Activated CD8-positive, alpha-beta memory T cell treated with anti-CD3 and anti-CD28 coated beads for 4 hours (primary cell): ENCODE measurements at places on chromosomes 6 and 20.

DNA sequence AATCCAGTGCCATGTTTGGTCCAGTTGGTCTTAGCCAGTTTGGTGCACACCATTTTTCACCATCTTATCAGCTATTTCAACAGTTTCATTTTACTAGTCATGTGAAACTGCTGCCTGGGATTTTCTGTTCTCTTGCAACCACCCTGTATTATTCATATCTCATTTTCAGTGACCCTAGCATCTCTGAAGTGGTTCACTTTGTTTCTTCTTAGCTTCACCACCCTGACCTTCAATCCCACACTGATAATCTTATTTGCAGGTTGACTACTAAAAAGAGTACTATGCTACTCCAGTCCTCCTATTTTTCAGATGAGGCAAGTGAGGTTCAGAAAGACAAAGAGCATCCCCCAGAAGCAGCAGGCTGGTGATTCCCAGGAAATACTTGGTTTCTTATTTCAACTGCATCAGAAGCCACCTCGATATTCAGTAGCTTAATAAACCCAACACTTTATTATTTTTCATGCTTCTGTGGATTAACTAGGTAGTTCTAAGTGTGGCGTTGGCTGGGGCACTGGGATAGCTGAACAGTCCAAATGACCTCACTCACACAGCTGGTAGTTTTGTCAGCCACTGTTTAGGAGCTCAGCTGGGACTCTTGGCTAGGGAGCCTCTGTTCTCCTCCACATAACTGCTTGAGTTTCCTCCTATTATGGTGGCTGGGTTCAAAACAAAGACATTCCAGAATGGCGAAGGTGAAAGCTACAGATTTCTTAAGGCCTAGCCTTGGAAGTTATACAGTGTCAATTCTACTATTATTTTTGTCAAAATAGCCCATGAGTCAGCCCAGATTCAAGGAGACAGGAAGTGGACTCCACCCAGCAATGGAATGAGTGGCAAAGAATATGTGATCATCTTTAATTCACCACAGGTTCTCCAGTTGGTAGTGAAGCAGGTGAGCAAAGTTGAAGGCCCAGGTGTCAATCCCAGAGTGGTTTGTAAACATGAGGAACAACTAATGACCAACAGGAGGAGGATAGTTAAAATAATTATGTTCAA, 40.6 kb downstream of the BPIFB4 start:
- DNase-seq, result no peak

DNA sequence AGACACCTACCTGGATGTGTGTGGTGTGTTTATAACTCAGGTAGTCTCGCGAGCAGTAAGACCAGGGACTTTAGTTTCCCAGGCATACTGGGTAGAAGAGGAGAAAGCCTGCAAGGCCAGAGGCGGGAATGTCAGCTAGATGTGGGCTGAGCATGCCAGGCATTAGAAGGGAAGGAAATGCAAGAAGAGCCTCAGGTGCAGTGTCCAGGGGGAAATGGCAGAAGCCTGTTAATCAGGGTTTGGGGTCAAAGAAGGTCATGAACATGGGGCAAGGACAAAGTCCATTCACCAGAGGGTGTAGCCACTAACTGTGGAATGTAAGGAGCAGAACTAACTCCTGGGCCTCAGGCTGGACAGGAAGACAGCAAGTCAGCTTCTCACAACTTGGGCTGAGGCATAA, 305.0 kb downstream of the SMOC2 start:
- DNase-seq, result no peak

- no peak for DNase-seq
Measured at GRCh38 chr6:167428664-167429333, 103.9 kb downstream of the TTLL2 start.

- DNase-seq, result no peak
Measured at GRCh38 chr6:63352069-63352543, 32.3 kb upstream of the LGSN start.

GRCh38 chr6:74976701-74977100, 229.2 kb downstream of the COL12A1 start:
- DNase-seq, result no peak

GRCh38 chr6:25257686-25258348, 21.4 kb upstream of the CARMIL1 start:
- no peak for DNase-seq

GRCh38 chr6:163260111-163260895, 154.2 kb upstream of the QKI start:
- no peak for DNase-seq

DNA sequence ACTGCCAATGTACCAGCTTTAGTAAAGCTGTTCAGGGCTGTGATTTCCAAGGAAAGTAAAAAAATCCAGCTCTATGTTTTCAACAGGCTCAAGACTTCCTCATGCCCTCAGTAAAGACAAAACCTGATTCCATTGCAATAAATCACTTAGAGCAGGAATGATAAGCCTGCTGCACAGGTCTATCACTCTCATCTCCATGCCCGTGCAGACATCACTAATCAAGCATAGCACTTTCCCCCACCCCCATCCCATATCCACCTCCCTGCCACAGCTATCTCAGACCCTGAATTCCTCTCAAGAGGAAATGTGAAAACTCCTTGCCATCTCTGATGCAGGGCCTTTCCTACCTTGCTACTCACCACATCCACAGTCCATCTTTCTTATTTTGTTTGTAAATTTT, 554.9 kb downstream of the MAFB start:
- no peak for DNase-seq

DNA sequence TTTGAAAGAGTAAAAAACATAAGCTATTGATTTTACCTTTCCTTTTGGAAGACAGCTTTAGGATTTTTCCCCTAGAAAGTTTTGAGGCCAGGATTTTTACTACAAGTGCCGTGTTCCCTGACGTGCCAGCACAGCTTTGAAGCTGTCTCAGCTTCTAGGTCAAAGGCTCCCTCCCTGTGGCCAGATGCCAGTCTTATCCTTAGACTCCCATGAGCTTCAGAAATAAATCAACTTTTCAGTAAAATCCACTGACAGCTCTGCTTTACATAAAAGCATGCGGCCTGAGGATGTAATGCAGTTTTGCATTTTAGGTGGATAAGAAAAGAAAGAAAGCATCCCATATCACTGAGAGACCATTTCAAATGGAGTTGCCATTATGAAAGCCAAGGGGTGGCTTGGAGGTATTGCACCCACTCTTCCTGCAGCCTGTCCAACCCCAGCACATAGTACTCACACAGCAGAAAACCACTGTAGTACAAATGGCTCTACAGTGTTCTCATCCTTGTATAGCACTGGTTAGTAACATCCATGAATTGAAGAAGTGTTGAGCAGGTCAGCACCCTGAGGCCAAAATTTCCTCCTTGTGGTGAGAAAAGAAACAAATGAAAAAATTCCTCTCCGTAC, 15.2 kb upstream of the ATXN1 start:
- DNase-seq, result no peak

DNA sequence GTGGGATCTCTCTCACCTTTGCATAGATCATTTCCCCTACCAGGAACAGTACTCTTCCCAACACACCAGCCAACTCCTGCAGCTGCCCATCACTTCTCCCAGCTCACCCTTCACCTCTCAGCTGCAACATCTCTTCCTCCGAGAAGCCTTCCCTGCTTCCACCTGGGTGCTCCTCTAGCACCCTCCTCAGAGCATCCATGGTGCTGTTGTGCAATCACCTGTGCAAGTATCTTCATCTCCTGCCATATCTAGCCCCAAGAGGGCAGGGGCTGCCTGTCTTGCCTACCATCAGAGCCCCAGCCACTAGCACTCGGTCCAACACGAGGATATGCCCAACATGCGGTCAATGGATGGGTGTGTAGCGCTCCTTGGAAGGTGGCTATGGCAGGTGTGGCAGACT, 75.8 kb downstream of the BANF2 start:
- no peak for DNase-seq

DNA sequence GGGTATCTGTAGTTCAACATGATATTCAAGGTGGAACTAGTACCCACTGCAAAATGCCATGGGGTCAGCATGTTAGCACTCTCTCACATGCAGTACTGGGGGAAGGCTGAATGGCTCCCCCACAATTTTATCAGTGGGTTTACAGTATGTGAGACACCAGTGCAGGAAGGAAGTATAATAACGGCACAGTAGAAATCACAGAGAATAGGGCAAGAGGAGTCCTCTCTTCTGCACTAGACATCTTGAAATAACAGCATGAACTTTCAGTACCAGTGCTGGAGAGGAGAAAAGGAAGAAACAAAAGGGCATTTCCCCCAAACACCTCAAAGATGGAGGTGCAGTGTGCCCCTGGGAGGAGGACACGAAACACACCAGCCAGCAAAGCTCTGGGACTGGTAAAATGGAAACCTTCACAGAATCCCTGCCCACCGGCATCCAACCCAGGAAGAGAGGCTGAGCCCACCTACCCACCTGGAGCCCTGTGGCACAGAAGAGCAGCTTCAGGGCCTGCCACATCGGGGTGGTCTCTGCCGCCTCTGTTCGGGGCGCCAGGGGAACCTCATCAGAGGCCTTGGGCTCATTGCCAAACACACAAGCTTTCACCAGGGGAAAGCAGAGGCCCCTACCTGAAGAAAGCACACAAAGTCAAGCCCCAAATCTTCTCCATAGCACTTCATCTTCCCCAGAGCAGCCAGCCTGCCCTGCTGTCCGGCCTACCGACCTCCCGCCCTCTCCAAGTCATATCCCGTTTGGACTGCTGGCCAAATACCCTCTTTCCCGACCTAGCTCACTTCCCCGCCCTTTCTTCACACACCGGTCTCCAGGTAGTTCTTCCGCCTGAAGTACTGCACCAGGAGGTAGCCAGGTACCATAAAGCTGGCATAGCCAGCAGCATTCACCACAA, 1.2 kb downstream of the SLC35B2 start:
- no peak for DNase-seq

- DNase-seq, result no peak
Measured at GRCh38 chr20:38225240-38225899, 35.2 kb downstream of the KIAA1755 start.

DNA sequence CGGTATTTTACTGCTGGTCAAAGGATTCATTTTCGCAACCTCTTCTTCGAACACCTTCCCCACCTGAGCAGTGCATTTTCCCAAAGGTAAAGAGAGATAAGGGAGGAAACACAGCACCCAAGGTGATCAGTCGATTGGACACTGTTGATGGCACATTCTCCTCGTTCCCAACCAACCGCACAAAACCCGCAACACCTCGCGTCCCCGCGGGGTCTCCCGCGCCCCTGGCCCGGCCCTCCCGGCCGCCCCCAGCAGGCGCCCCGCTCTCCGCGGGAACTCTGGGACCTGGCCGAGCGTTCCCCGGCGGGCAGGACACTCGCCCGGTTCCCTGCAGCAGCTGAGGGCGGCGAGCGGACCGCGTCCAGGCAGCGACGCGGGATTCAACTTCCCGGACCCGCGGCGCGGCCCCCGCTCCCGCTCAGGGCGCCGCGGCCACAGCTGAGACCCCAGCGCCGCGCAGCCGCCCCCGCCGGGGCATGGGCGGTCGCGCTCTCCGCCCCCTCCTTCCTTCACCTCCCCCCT, 506 bp downstream of the RGS17 start:
- DNase-seq, result no peak

GRCh38 chr20:8709627-8710026, 359.3 kb upstream of the PLCB4 start:
- no peak for DNase-seq

DNA sequence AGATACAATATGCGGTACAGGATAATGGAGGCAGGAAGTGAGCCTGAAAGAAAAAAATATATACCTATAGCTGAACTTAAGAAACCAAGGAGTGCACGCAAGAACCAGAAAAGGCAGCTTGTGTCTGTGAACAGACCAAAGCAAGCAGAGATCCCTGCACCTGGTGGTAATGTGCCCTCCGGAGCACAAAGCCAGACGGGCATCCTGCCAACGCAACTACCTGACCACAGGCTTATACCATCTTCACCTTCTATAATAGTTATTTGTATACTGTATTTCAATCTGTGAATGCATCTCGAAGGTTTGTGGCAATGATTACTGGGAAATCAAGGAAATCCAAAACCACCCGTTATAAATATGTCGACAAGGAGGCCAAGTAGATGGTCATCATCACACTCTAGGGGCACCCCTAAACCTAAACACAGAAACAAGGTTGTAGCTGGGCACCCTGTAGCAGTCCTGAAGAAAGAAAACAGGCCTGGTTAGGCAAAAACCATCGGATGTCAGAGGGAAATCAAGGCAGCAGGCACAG, 801 bp downstream of the FBXL4 start:
- no peak for DNase-seq

GRCh38 chr20:38973107-38973506, 11.0 kb downstream of the DHX35 start:
- DNase-seq, result no peak

GRCh38 chr6:150417899-150418826, 49.4 kb downstream of the IYD start:
- no peak for DNase-seq

DNA sequence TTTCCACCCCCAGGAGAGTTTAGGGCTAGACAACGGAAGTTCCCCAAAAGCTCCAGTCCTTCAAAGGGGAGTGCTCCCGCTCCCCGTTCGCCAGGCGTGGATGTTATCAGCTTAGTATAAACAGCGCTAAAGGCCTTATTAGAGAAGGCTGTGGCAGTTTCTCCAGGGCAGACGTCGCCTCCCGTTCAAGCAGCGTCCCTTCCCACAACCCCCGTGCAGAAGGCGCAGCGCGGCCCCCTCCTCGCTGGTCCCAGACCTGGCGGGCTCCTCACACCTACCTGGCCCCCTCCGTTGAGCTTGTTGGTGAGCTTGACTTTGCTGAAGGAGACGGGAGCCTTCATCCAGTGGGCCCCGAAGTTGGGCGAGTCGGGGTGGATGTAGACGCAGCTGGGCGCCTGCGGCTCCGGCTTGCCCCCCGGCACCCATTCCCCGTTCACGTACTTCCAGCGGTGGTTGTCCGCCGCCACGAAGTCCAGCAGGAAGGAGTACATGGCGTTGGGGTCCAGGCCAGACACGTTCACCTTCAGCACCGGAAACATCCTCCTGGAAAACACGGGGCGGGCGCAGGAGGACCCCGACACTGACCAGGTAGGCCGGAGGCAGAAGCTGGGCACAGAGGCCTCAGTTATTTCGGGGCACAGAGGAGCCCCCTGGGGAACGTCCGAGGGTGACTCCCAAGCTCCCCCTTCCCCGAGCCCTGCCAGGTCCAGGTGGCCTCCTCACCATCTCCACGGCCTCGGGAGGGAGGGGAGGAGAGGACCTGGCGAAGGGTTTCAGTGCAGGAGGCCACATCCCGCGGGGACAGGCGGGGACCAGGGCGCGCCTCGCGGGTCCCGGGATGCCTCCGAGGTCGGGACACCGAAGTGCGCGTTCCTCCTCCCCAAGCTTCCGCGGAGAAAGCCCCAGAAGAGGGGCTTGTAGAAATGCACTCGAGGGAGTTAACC, 1.1 kb downstream of the TBXT start:
- no peak for DNase-seq

DNA sequence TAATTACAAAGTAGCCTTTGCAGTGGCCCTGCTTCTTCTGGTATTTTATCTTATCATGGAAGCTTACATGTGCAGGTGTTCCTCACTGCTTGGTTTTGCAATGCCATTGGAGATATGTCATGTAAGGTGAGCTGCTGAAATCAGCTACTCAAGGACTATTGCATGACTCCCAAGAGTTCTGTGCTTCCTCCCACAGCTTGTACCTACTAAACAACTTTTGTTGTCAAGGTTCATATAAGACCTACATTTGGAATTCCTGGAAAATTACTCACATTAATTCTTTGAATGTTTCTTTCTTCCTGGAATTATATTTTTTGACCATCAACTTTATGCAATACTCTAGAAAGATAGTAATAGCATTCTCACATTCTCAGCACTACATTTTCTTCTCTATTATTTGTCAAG, 427.5 kb upstream of the HSF2 start:
- no peak for DNase-seq

- no peak for DNase-seq
Measured at GRCh38 chr6:131787079-131787478, 20.7 kb upstream of the ENPP1 start.

GRCh38 chr20:58293453-58293852, 16.1 kb upstream of the RAB22A start:
- DNase-seq, result no peak
